ENCODE measurements at places on chromosomes 5 and 9.
A peak's percentile ranks its signal among the peaks of the same experiment; 100 is the strongest.

GRCh38 chr9:75358846-75359245 is 270.5 kb downstream of the OSTF1 start:
- no peak overlapping the region for H3K27ac ChIP-seq
- no peaks in the 10 kb centered on the region for H3K36me3 ChIP-seq
- no peaks in the 10 kb centered on the region for H3K4me1 ChIP-seq
- no peak overlapping the region for H3K4me3 ChIP-seq
- no peaks in the 10 kb centered on the region for H3K27me3 ChIP-seq

DNA sequence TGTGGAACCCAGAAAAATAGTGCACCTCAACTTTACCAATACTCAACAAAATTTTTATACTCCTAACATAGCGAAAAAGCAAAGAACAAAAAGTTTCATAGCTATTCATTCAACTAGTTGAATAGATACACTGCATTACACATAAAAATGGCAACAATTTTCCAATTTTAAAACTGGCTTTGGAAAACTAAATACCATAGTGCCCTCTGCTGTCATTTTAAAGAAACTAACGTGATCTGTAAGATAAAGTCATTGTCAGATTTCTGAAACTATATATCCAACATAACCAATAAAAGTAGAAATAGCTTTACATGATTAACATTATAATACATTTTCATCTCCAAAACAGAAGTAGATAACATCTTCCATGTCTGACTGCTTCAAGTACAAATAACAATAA is 31.6 kb downstream of the DTWD2 start:
- no peaks in the 10 kb centered on the region for H3K4me1 ChIP-seq
- H3K27me3 ChIP-seq, result no peaks in the 10 kb centered on the region
- no peak overlapping the region for H3K27ac ChIP-seq
- no peak overlapping the region for H3K4me3 ChIP-seq

- H3K27me3 ChIP-seq, result no peaks in the 10 kb centered on the region
- no peak overlapping the region for H3K4me3 ChIP-seq
- peaks cover 13% of the 10 kb centered on the region for H3K4me1 ChIP-seq
- DNase-seq, result peak; percentile 5
Observed at GRCh38 chr5:119527351-119527750, 75.1 kb downstream of the HSD17B4 start.

GRCh38 chr9:98251551-98251950 is 3.9 kb downstream of the TBC1D2 start:
- peak overlapping the region; percentile 93 for H3K4me3 ChIP-seq
- H3K27ac ChIP-seq, result peak overlapping the region; percentile 48
- peak; percentile 77 for DNase-seq

DNA sequence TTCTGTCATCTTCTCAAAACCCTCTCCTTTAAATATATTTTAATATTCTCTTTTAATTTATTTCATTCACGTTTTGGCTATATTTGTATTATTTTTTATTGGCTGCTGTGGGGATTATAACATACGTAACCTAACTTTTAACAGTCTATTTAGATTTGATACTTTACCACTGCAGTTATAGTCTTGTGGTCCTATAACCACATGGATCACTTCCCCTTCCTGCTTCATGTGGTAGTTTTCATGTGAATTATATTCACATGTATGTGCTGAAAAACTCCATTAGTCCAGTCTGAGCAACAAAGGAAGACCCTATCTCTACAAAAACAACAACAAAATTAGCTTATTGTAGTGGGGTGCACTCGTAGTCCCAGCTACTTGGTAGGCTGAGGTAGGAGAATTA is 34.3 kb downstream of the CENPP start:
- no peaks in the 10 kb centered on the region for H3K36me3 ChIP-seq
- H3K4me1 ChIP-seq, result no peaks in the 10 kb centered on the region
- no peaks in the 10 kb centered on the region for H3K27me3 ChIP-seq

DNA sequence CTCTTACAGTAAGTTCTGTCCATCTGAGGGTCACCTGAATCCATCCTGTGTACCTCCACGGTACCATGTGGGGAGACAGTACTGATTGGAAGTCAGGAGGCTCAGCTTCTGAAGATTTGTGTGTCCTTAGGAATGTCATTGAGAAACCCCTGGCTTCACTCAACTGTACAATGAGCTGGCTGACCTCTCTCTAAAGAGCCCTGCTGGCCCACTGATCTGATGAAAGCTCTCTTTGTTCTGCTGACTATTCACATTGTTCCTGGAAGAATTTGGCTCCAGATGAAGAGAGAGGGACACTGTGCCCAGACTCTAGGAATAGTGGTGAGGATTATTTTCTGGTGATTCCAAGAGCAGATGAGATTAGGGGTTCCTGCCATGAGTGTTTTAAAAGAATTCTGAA is 141.2 kb downstream of the LURAP1L start:
- no peaks in the 10 kb centered on the region for H3K27me3 ChIP-seq
- no peaks in the 10 kb centered on the region for H3K4me1 ChIP-seq
- H3K27ac ChIP-seq, result no peak overlapping the region
- H3K4me3 ChIP-seq, result no peak overlapping the region
- no peak for DNase-seq

GRCh38 chr9:13568841-13569601 is 289.5 kb upstream of the MPDZ start:
- DNase-seq, result no peak
- no peaks in the 10 kb centered on the region for H3K4me1 ChIP-seq
- H3K4me3 ChIP-seq, result no peak overlapping the region
- H3K27me3 ChIP-seq, result no peaks in the 10 kb centered on the region
- H3K27ac ChIP-seq, result no peak overlapping the region
- no peaks in the 10 kb centered on the region for H3K36me3 ChIP-seq

DNA sequence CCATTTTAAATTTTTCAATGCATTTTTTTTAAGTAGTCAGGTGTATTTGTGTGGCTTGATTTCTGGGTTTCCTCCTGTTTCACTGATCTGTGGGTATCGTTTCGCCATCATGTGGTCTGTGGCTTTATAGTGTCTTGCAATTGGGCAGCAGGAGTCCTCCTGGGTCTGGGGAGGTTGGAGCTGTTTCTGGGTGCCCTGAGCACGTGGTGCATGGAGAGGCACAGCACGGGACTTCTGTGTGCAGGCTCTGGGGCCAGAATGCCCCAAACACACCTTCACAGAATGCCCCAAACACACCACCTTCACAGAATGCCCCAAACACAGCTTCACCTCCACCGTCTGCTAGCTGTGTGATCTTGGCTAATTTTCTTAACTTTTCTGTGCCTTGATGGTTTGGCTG is 82.6 kb upstream of the COL5A1 start:
- H3K27ac ChIP-seq, result no peak overlapping the region
- no peaks in the 10 kb centered on the region for H3K27me3 ChIP-seq
- no peak for DNase-seq
- no peak overlapping the region for H3K4me3 ChIP-seq
- no peaks in the 10 kb centered on the region for H3K36me3 ChIP-seq

DNA sequence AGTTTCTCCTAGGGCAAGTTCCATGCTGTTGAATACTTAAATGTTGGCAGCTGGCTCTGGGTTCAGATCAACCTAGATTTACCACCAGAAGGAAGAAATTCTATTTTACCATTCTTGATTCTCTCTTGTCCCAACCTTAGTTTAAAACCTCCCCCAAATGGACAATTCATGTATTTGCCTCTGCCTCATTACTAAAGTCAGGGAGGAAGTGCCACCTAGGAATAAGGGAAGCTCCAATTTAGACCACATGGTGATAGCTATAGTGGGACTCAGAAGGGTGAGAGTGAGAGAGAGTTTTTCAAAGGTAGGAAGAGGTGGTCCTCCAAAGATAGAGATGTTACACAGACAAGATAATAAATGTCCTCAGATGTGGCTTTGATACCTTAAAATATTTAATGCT is 53.4 kb upstream of the PAM start:
- no peaks in the 10 kb centered on the region for H3K4me1 ChIP-seq
- no peak for DNase-seq
- H3K27me3 ChIP-seq, result no peaks in the 10 kb centered on the region

DNA sequence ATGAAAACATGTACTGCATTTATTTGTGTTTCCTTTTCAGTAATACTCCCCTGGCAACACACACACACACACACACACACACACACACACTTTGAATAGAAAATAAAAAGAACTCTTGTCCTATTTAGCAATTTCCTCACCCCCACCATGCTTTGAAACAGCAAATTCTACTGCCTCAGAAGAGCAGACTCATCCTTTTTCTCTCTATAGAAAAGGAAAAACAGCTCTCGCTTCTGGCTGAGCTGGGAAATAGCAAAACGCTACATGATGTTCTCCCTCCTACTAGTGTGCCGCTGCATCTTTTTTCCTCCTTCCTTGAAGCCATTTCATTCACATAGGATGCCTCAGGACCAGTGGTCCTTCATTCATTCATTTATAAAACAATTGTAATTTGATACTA is 453.6 kb downstream of the CSNK1G3 start:
- no peak for DNase-seq
- no peak overlapping the region for H3K4me3 ChIP-seq
- H3K36me3 ChIP-seq, result no peaks in the 10 kb centered on the region
- no peak overlapping the region for H3K27ac ChIP-seq
- H3K27me3 ChIP-seq, result no peaks in the 10 kb centered on the region

GRCh38 chr9:20526500-20527319 is 95.6 kb downstream of the MLLT3 start:
- H3K4me3 ChIP-seq, result no peak overlapping the region
- DNase-seq, result no peak
- H3K4me1 ChIP-seq, result no peaks in the 10 kb centered on the region
- no peaks in the 10 kb centered on the region for H3K27me3 ChIP-seq
- no peaks in the 10 kb centered on the region for H3K36me3 ChIP-seq
- H3K27ac ChIP-seq, result no peak overlapping the region

DNA sequence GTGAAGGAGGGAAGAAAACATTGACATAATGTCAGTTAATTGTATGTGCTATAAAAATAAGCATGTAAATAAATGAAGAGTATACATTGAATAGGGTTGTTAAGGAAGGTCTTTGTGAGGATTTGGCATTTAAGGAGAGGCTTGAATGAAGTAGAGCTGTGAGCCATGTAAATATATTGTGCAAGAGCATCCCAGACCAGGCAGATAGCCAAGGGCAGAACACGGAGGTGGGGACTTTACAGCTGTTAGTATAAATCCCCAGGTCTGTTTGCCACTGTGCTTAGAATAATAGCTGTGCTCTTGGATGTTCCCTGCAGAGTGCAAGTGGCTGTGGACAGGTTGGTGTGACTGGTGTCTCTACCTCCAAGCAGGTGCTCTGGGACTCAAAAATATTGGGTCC is 211.7 kb downstream of the LRRC70 start:
- no peaks in the 10 kb centered on the region for H3K27me3 ChIP-seq
- no peaks in the 10 kb centered on the region for H3K36me3 ChIP-seq
- no peak overlapping the region for H3K4me3 ChIP-seq
- no peak overlapping the region for H3K27ac ChIP-seq
- no peaks in the 10 kb centered on the region for H3K4me1 ChIP-seq

- no peaks in the 10 kb centered on the region for H3K36me3 ChIP-seq
- H3K4me1 ChIP-seq, result peaks cover 20% of the 10 kb centered on the region
- H3K27me3 ChIP-seq, result no peaks in the 10 kb centered on the region
- no peak overlapping the region for H3K27ac ChIP-seq
- H3K4me3 ChIP-seq, result no peak overlapping the region
Observed at GRCh38 chr9:128055344-128056040, 11.6 kb downstream of the NAIF1 start.

DNA sequence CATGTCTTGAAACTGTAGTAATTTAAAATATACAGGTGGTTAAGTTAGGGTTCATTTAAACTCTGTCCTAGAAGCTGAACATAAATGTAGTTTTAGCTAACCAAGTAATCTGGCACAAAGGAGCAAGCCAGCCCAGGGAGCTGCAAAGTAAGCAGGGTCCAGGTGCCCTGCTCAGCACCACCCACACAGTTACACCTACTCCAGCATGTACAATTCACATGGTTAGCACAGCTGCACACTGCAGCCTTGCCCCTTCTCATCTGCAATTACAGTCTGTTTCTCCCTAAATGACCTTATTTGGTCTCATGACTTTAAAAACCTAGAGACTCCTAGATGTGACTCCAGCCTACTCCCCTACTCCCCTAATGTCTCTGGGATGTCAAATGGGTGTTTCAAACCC is 128.4 kb downstream of the EPB41L4A start:
- no peak overlapping the region for H3K27ac ChIP-seq
- H3K27me3 ChIP-seq, result no peaks in the 10 kb centered on the region
- H3K4me3 ChIP-seq, result no peak overlapping the region
- no peaks in the 10 kb centered on the region for H3K36me3 ChIP-seq
- no peak for DNase-seq

GRCh38 chr5:72368271-72368670 is 48.1 kb downstream of the PTCD2 start:
- peaks cover 34% of the 10 kb centered on the region for H3K4me1 ChIP-seq
- no peak overlapping the region for H3K27ac ChIP-seq

DNA sequence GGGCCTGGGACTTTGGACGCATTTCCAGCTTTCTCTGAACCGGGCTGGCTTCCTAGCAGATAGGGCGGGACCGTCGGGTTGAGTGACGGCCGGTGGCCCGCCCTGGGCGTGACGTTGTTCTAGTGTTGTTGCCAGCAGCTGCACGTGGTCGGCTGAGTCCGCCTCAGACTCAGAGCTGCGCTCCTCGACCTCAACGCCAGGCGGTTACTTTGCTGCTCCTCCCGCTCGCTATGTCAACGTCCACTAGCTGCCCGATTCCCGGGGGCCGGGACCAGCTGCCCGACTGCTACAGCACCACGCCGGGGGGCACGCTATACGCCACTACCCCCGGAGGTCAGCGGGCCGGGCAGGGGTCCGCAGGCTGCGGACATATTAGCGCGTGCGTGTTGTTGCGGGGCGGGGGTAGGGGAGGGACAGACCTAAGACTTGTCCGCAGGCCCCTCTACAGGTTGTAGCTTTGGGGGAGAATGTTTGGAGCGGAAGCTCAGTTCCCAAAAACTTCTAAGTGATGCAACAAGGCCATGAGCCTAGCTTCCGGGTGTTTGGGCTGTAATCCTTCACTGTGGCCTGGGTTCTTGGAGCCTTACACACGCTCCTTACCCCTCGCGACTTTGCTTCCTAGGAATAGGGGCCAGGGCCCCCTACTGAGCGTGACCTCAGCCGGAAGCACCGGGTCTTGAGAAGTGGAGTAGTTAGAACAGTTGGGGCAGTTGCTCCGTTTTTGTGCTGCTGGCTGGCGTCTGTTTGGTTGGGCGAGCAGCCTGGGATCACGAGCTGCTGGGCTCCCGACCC is at the start of gene EIF4EBP3:
EIF4EBP3 (plus strand) TSS at position 155 of the 792 bp plus-strand sequence; CDS start at position 231, 76 bp downstream.
- H3K4me3 ChIP-seq, result peak within 1 kb of the TSS; percentile 27
- peaks cover 27% of the 10 kb centered on the region for H3K36me3 ChIP-seq
- H3K27ac ChIP-seq, result peak within 1 kb of the TSS; percentile 42
- no peaks in the 10 kb centered on the region for H3K27me3 ChIP-seq
- DNase-seq, result peak; percentile 56

DNA sequence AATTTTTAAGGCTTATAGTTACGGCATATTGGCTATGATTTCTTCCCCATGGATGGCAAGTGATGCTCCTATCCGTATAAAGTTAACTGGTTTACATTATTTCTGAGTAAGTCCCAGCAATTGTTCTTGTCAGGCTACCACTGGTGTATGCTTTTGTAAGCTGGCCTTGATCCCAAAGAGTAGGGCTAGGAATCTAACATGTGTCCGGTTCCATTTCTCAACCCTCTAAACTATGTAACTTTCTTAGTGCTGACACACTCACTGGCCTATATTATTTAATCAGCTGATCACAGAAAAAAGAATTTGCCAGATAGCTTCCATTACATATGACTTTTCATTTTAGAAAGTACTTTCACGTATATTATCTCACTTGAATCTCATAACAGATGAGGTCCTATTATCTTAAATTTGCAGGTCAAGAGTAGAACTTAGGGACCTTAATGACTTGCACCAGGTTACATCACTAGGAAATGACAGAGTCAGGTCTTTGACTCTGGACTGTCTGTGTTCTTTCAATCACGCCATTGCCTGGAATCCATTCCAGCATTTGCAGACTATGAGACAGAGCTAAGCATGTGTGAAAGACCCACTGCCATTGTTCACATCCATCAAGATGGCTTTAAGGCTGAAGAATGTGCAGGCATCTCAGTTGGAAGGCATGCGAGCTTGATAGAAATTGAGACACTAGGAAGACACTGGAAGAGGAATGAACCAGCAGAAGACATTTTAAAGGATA is 362.9 kb downstream of the ARRDC3 start:
- no peaks in the 10 kb centered on the region for H3K27me3 ChIP-seq
- no peak overlapping the region for H3K27ac ChIP-seq
- peaks cover 6% of the 10 kb centered on the region for H3K4me1 ChIP-seq
